NCI-H187 treated with DMSO at 0.1 percent for 48 hours (cell line): ENCODE measurements at places on chromosomes 3 and 15.

GRCh38 chr15:91142106-91142744 is 42.2 kb downstream of the SV2B start:
- DNase-seq = no peak

DNA sequence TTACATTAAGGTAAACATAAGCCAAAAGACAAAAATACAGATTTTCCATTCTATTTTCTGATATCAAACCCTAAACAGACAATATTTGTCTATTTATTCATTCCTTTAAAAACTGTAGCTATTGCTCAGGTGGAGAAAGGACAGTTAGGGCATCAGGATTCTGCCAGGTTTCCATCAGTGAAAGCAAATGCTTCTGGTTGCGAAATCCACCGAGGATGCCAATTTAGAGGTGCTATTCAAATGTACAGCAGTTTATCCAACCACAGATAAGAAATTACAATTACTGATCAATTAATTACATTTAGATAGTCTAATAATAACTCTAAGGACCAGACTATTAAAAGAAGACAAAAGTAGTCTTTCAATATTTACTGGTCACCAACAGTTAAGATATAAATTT is 3.9 kb downstream of the TOMM70 start:
- no peak for DNase-seq

GRCh38 chr15:93758824-93759223 is 472.5 kb upstream of the MCTP2 start:
- DNase-seq = no peak

- no peak for DNase-seq
These were observed 38.7 kb downstream of the THSD4 start for GRCh38 chr15:71153823-71154524.

- no peak for DNase-seq
These were observed 44.3 kb upstream of the DYNC1LI1 start for GRCh38 chr3:32614956-32615355.

DNA sequence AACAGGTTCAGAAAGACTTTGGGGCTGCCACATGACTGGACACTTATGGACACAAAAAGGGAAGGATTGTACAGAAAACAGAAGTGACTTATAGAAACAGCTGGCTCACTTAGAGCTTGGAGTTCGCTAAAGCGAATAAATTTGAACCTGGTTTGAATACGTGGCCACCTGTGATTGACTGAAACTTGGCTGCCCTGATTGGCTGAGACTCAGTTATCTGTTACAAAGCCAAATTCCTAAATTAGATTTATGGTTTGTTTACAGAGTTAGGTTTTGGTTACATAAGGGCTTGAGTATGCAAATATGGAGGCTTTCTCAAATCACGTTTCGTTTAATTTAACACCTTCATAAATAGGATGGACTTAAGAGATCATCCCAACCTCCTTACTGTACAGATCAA is 270.2 kb downstream of the THSD4 start:
- DNase-seq = no peak

DNA sequence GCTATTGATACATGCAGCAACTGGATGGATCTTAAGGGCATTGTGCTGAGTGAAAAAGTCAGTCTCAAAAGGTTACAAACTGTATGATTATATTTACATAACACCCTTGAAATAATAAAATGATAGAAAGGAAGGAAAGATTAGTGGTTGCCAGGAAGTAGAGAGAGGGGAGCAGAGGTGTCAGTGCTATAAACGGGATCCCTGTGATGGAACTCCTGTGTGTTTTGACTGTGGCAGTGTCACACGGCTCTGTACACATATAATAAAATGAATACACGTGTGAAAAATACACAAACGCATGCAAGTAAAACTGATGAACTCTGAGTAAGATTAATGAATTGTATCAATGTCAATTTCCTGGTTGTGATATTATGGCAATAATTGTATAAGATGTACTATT is 60.3 kb downstream of the TCAIM start:
- DNase-seq = no peak

- DNase-seq = no peak
These were observed 457.1 kb downstream of the SQOR start for GRCh38 chr15:46091860-46092450.

DNA sequence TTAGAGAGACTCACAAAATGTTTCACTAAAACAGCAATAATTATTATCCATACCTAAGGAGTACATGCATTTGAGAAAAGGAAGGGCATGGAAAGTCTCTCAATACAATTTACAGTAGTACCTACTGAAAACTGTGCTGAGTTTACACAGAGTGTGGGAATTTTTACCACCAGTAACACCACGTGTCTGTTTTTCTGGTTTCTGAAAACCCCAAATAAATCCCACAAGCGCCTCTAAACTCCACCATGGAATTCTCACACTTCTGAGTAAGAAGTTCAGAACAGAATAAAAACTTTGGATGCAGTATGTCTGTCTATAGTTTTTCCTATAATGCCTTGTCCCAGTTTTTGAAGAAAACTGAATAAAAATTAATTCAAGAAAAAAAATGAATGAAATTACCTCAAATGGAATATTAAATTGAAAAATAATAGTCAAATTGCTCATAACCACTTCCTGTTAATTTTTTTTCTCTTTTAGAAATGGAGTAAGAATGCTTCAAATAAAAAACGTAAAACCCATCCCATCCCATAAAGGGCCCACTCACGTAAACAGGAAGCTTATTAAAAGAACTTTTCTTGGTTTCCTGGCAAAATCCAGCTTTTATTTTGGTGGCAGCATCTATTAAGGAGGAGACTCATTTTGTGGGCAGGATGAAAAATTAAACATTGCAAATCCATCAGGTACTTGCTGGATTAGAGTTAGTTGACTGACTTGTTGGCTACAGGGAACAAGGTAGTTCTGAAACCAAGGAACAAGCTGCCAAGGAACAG is 378.1 kb downstream of the TIGIT start:
- no peak for DNase-seq

GRCh38 chr3:34312684-34313083 is 514.3 kb downstream of the PDCD6IP start:
- peak; percentile 82 for DNase-seq

GRCh38 chr15:93331545-93332167 is 242.6 kb upstream of the RGMA start:
- DNase-seq = no peak

- no peak for DNase-seq
These were observed 13.8 kb downstream of the CLDN18 start for GRCh38 chr3:138023754-138024153.

DNA sequence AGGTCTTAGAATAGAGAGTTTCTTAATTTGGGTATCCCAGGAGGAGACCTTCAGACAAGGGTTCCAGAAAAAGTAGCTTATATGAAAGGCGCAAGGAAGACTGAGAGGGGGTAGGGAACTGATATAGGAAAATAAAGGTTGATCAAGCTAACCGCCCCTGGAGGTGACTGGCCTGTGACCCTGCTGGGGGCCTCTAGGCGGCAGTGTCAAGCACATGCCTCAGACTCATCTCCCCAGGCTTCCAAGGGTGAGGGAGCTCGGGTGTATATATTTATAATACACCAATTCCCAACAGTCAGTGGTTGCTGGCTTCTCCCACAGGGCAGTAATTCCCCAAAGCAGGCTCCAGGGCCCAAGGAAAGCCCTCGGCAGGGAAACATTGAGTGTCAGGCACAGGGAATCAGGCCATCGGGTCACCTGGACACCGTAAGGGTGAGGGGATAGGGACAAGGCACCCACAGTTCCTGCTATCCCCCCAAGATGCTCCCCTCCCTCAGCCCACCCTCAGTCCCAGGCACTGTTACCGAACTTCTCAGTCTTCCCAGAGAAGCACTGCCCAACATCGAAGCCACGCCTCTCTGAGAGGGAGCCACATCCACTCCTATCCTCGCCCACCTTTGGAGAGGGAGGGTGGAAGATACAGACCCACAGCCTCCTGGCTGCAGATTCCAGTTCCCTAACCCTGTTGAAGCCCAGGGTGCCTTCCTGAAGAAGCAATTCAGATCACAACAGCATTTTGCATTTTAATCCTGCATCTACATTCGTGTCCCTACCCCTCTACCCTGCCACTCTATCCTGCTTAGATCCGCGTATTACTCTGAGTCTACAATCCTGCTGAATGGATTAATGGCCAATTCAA is 19.5 kb upstream of the CAV3 start:
- no peak for DNase-seq

DNA sequence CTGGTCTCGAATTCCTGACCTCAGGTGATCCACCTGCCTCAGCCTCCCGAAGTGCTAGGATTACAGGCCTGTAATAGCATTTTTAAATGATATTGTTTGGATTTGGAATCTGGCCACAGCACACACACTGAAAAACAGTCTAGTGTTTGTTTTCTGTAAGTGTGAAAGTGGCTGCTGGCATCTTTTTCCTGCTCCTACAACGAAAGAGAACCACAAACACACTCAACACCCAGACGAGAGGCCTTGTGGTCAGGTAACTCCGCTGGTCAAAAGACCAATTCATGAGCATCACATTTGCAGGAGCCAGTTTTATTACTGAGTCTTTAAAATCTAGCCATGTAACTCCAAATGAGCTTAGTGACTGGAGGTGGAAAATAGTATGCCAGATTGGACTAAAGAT is 50.2 kb downstream of the IMPG2 start:
- no peak for DNase-seq

DNA sequence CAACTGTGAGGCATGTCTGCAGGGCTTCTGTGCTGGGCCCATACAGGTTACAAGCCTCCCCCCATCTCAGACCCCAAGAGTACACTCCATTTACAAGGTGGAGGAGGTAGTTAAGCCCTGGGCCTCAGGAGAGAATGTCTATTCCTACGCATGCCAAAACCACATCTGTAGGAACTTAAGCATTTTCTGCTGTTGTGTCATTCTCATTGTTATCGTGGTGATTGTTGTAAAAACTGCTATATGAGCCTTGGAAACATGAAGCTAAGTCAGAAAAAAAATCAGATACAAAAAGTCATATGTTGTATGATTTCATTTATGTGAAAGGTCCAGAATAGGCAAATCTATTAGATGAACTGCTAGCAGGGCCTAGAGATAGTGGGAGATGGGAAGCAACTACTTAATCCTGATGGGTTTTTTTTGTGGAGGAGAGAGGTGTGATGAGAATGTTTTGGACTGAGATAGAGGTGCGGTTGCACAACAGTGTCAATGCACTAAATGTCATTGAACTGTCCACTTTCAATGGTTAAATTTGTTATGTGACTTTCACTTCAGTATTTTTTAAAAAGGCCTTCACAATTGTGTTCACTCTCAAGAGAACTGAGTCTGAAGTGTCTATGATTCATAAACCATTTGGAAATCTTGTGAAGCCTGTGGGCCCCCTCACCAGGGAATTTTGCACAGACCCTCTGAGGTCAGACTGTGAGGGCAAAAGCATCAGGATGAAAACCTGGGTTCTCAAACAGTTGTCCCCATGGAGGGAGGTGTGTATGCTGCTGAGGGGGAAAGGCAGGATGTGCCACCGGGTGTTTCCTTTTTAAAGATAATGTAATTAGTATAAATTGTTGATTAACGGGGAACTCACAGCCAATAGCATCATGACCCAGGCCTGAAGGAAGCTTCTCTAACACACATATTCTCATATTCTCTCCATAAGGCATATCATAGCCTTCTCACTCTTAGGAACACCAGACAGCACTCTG is 3.2 kb downstream of the RTP3 start:
- DNase-seq = no peak

- no peak for DNase-seq
These were observed 8.0 kb downstream of the IP6K2 start for GRCh38 chr3:48709051-48709461.

DNA sequence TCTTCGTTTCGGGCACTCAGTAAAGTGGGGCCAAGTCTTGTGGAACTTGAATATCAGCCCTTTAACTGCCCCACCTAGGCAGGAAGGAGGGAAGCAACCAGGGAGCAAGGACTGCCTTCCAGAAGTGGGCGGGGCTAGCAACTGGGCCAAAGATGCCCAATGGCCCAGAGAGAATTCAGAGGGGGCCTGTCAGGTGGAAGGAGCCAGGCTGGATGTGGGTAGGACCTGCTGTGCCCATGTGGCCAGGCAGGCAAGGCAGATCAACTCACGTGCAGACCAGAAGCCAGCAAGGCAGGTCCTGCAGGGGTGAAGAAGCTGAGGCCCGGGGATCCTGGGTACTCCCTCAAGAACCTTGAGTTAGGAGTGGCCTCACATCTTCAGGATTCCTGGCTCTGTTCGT is 5.5 kb downstream of the MAP6D1 start:
- DNase-seq = no peak

GRCh38 chr15:42581272-42581730 is 5.9 kb downstream of the STARD9 start:
- peak; percentile 23 for DNase-seq

DNA sequence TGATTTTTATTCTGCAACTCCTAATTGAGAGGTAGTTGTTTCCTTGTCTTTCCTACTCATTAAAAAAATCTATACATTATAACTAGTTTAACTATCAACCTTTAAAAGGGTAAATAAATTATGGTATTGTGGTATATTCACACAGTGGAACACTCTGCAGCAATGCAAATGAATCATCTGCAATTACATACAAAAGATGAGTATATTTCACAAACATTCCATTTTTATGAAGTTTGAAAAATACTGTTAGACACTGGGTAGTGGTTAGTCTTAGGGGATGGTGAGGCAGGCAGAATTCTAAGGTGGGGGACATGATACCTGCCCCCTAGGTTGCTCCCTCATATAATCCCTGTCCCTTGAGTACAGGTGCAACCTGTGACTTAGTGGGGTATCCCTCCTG is 44.0 kb upstream of the MAGI1 start:
- DNase-seq = no peak

DNA sequence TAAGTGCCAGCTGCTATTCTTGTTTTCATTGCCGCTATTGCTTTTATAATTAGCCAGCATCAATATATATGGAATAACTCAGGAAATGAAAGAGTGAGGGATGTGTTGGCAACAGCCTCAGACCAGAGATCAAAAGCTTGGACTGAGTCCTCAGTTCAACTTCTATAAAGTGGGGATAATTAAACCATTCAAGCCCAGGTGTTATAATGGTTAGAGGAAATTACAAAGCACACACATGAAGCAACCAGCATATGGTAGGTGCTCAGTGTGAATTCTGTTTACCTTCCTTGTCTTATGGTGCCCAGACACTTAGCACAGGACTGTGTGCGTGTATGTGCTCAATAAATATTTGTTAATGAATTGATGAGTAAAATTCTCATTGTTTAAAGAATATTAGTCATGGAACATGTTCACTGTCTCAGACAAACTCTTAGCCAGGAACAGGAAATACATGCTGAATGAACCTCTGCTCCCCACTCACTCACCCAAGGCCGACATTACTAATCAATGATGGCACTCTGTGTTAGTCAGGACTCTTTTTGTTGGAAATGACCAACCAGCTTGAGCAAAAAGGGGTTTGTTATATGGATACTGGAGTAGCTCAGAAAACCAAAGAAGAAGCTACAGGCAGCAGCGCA is 16.7 kb upstream of the CCDC174 start:
- no peak for DNase-seq

GRCh38 chr3:169162107-169162506 is 501.4 kb downstream of the MECOM start:
- no peak for DNase-seq

- DNase-seq = no peak
These were observed 66.8 kb downstream of the ABTB1 start for GRCh38 chr3:127739347-127740135.

- DNase-seq = no peak
These were observed 20.0 kb upstream of the TRH start for GRCh38 chr3:129954514-129954913.

GRCh38 chr15:78312957-78313356 is 13.5 kb upstream of the SKIC8 start:
- no peak for DNase-seq
